Activated CD4-positive, alpha-beta T cell treated with anti-CD3 and anti-CD28 coated beads, Interleukin-2, amount 50 U/mL, for 1 hour (primary cell): ENCODE measurements at places on chromosomes 7 and 10.

DNA sequence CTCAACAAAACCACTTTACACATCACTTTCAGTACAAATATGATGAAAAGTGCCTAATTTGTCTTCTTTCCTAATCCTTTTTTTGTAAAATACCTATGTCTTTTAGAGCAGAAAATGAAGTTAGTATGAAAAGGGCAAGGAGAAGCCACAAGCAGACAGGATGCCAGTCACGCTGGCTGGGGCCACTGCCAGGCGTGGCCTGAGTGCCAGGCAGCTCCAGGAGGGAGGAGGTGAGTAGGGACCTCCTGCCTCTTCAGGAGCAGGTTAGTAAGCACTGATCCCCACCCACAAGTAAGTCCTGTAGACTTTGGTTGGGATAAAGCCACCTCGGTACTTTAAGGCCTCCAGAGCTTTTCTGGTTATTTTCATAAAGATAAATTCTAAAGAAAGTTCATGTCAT, 432.0 kb downstream of the GRID1 start:
- no peak for DNase-seq

DNA sequence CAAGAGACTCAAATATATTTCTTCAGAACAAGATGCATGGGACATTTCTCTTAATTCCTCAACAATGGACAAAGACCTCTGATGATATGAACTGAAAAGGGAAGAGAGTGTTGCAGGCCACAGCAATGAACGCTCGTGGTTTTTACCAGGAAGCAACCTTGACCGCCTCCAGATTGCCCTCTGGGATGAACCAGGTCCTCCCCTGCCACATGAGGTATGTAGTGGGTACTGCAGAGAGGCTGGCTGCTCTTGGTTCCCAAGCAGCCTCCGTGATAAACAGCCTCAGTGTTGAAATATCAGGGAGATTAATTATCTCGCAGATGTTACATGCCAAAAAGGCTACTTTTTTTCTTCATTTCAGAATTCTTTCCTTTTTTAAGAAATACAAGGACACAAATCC, 338.8 kb downstream of the ELMO1 start:
- no peak for DNase-seq

DNA sequence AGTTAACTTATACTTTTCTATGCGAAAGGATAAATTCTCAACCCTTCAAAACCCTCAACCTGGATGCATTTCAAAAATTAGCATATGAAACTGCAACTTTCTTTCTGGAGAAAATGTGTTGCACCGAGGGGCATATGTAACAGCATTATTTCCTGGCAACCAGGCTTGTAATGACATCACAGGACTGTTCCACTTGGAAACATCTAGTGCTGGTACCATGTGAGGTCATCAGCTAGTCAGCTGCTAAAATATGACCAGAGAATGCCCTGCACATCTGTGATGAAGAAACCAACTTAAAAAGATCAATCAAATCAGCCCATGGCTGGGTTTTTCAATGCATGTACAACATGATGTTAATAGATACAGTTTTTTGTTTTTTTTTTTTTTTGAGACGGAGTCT, 40.0 kb downstream of the FGFR2 start:
- DNase-seq, result no peak

DNA sequence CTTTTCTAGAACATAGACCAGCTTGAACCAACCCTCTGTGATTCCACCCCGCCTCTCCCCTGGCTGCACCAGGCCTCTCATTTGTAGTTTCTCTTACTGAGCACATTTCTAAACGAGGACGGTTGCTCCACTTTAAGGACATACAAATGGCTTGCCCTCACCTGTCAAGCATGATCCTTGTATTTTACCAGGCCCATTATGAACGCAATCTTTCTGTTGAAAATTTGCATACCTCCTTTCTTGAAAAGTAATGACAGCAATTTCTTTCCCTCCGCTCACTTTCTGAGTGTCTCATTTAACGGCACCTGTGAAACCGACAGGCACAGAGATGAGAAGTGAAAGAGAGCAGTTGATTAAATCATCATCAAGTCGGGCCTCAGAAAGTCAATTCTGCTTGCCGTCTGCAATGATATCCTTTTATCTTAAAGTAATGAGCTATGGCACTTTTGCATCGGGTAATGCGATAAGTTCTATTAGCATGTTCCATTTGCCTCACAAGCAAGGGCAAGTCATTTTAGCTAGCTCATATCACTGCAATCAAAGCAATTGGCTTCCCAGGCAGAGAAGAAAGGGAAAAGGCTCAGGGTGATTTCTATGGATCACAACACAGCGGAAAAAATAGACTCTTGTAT, 705.6 kb upstream of the GALNT17 start:
- DNase-seq, result no peak
